Stimulated activated effector memory CD8-positive, alpha-beta T cell treated with anti-CD3 and anti-CD28 coated beads, Interleukin-12 subunit alpha, Interleukin-12 subunit beta, amount 100 ng/mL, for 72 hours (primary cell): ENCODE measurements at places on chromosomes 5 and 9.

- DNase-seq, result no peak
Measured at GRCh38 chr9:109913461-109913810, 133.4 kb downstream of the PALM2AKAP2 start.

DNA sequence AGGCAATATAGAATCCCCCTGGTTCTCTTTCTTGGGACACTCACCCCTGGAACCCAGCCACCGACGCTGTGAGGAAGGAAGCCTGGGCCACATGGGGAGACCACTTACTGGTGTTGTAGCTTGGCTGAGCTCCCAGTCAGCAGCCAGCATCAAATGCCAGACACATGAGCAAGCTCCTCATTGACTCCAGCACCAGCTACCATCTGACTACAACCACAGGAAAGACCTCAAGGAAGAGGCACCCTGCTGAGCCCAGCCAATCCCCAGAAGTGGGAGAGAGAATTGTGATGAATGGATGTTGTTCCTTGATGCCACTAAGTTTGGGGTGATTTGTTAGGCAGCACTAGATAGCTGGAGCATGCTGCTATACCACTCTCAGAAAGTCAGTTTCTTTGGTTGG, 36.0 kb downstream of the BNIP1 start:
- no peak for DNase-seq

GRCh38 chr5:60262576-60263295, 369.2 kb upstream of the PDE4D start:
- no peak for DNase-seq

DNA sequence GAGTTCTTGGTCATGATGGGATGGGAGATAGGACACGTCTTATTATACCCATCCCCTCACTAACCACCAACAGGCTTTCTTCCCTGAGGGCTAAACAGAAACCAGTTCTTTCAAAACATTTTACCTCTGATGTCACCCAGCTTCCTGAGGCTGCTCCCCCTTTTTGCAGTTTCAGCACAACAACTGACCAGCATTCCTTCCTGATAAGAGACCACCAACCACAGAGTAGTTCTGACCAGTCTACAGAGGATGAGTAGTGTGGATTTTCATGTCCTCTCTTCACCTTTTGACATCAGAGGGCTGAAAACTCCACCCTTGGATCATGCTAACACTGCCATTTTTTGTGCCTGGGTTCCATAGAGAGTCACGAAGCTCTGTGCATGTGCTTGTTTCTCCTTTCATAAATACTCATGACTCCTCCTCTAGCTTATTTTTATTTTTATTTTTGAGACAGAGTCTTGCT, 82.6 kb downstream of the OSTF1 start:
- DNase-seq, result peak; percentile 42

- no peak for DNase-seq
Measured at GRCh38 chr5:5800801-5801761, 378.6 kb downstream of the ICE1 start.

- no peak for DNase-seq
Measured at GRCh38 chr5:92421942-92422341, 1038.8 kb upstream of the ARRDC3 start.

DNA sequence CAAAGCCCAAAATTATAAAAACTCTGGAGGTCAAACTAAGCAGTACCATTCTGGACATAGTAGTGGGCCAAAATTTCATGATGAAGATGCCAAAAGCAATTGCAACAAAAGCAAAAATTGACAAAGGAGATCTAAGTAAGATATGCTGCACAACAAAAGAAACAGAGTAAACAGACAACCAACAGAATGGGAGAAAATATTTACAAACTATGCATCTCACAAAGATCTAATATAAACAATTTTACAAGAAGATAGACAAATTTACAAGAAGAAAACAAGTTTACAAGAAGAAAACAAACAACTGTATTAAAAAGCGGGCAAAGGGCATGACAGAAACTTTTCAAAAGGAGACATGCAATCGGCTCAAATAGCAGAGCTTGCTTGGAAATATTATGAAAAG, 396.9 kb downstream of the CDH9 start:
- no peak for DNase-seq

DNA sequence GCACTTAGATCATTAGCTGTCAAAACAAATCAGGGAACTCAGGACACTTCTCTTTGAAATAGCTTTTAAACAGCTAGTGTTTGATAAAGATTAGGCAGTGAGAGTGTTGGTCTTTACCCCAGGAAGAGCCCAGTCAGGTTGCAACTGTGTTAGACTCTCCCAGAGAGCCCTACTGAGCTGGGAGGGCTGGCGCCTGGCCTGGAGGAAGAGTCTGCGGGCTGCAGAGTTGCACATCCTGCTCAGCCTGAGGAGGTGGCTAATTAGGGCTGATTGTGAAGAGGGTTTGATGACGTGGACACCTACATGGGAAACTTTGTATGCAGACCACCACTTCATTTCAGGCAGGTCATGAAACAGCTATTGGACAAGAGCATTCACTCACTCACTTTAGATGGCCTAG, 112.0 kb downstream of the TMEM174 start:
- DNase-seq, result no peak

GRCh38 chr5:134552301-134552700, 26.8 kb downstream of the JADE2 start:
- DNase-seq, result no peak

GRCh38 chr9:17217272-17217671, 82.4 kb downstream of the CNTLN start:
- DNase-seq, result no peak

DNA sequence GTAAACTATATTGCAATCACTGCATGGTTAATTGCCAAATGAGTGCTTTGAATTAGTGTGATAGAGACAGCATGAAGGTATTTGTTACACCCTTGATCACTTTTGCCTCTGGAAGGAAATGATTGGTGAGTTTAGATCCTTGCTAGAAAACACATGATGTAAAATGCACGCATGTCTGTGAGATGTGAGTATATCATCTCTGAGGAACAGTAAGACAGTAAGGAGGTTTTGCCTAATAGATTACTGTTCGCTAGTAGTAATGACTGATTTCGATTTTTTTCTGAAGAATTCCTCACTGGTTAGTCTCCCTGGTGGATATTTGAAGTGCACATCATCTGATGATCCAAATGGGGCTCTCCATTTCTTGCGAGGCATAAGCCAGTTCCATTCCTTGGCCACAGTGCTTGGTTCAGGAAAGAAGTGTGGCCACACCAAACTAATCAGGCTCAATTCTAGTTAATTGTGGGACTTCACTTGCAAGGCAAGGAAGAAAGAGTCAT, 156.4 kb upstream of the ADRA1B start:
- DNase-seq, result no peak

GRCh38 chr5:93307557-93307956, 273.5 kb downstream of the NR2F1-AS1 start:
- DNase-seq, result no peak

- no peak for DNase-seq
Measured at GRCh38 chr5:160957312-160957861, 105.4 kb upstream of the ATP10B start.

DNA sequence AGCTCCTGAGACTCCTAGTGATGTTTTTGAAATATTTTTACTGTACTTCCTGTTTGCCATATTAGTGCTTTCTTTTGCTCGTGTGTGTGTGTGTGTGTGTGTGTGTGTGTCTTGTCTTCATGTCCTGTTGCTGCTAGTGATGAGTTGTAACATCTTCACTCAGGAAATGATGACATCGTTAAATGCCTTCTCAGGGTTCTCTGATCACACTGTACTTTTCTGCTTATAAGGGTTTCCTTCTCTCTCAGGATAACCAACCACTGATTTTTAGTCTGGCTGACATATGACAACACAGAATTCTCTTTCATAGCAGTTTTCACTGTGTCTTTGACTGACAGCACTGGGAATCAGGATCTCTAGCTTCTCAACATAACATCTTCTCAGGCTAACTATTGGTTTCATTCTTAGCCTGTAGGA, 16.1 kb downstream of the SV2C start:
- DNase-seq, result no peak

GRCh38 chr5:73544429-73545402, 20.7 kb downstream of the ANKRA2 start:
- DNase-seq, result no peak

DNA sequence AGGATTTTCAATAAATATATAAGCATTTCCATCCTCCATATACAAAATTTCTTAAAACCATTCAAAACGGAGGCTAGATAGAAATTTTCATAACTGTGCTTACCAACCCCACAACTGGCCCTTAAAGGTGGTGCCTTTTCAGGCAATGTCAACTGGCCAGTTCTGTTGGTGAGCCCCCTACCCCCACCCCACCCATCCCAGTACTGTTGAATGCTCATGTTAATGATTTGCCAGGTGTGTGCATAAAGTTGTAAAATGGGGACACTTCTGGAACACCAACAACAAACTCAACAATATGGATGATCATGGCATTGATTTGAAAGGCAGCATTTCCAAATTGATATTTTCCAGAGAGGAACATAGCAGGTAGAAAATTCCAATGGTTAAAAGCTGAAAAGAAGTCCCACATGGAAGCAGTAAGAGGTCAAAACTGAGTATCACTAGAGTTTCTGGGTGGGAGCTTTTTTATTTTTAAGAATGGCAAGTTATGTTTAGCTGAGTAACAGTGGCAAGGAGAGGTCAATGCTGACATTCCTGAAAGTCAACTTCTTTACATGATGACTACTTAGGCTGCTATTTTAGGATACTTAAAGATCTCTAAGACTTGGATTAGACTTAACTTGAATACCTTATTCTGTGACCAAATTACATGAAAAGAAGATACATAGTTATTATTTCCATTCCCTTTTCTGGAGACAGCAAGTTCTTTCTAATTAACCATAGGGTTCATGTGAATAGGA, 2.7 kb downstream of the LEAP2 start:
- DNase-seq, result no peak

- peak; percentile 24 for DNase-seq
Measured at GRCh38 chr5:100901821-100902341, 1.2 kb downstream of the ST8SIA4 start.

DNA sequence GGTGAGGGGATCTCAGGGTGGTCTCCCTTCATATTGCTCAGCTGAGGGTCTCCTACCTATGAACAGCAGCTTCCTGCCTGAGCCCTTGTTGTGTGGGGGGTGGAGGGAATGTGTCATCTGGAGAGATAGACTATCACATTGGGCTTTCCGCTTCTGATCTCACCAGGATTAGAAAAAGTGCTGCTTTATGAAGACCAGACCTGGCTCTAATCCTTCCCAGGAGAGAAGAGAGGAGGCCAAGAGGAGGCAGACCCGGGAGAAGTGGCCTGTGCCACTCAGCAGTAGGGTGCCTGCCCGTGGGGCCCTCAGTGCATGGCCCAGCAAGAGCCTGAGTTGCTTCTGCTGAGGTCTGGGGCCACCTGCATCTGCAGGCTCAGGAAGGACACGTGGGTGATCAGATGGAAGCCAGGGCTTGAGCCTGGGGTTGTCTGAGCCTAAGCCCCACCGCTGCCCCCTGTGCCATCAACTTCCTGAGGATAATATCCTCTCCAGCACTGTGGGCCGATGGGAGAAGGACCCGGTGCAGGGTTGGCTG, 22.1 kb upstream of the COL5A1 start:
- no peak for DNase-seq

DNA sequence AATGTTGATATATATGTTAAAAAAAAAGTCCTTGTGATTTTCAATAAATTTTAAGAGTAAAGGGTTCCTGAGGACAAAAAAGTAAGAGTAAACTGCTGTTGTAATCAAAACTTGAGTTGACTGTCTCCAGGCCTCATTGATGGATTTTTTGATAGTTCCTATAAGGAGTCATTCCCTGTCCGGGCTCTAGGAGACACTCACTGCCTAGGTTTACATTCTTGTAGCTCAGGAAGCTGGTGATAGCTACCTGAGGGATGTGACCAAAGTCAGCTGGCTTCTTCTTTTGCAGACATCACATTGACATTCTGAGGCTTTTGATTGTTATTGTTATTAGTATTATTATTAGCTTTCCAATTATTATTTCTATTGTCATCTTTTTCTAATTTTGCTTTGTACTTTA, 116.5 kb upstream of the FBXL7 start:
- no peak for DNase-seq

DNA sequence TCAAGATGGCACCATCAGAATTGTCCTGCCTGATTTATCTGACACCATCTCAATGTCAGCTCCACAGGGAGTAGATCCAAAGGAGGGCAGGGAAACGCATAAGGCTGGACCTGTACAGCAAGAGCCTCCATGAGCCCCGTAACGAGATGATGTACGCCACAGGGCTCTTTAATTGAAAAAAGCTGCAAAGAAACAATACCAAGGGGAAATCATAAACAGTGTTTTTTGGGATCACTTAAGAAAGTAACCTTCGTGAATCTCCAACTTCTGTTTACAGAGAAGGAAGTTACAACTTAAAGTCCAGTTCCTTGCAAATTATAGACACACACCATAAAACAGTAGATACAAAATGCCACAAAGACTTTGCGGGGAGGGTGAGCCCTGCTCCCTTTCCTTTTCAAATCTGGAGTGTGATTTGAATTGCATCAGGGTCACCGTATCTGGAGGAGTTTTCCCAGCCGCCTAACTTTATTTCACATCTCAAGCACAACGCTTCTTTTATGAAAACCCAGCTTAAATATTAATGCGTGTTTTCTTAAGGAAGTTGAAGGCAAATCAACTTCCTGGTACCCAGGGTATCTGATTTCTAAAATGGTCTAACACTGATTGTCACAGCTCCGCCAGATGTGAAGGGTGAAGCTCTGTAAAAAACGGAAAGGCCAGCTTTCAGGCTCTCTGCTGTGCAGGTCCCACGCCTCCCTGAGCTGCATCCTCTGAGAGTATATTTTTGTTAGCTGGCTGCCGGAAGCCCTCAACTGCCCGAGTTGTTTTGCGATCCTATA, 88.9 kb downstream of the EBF1 start:
- no peak for DNase-seq

DNA sequence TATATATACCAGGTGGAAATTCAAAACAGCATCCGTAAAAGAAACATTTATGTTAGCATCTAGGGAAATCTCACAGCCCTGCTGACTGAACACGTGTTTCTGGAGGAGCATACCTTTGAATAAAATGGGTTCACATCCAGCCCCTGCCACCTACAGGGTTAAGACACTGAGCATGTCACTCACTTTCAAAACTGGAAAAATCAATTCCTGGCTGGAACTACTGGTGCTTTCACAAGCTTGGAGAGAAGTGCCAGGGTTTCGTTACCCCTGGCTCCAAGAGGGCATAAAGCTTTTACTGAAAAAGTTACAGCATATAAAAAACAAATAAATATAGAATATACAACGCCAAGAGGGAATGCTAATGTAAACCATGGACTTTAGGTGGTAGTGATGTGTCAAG, 48.0 kb downstream of the SERINC5 start:
- no peak for DNase-seq

- DNase-seq, result no peak
Measured at GRCh38 chr5:120765189-120765588, 301.1 kb downstream of the PRR16 start.
